Skin of body (tissue), 3 donors: ENCODE measurements at places on chromosomes 5 and 9.

DNA sequence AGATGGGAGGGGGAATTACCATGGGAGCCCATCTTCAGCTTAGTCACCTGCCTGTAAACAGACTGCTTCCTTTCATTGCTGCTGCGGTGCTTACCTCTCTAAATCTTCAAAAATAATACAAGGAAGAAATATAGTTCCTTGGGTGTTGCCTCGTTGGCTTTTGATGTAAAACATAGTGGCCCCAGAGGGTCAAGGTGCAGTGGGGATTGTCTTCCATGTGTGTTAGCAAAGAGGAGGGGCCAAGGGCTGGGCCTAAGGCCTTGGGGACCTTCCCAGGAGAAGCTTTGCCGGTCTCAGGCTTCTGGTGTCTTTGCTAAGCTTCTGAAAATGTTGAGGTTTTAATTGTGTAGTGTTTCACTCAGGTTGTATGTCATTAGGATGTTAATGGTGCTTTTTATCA, 90.0 kb downstream of the PDE8B start:
- no peak for DNase-seq

GRCh38 chr9:13023498-13023897, 248.7 kb downstream of the LURAP1L start:
- DNase-seq, result no peak

DNA sequence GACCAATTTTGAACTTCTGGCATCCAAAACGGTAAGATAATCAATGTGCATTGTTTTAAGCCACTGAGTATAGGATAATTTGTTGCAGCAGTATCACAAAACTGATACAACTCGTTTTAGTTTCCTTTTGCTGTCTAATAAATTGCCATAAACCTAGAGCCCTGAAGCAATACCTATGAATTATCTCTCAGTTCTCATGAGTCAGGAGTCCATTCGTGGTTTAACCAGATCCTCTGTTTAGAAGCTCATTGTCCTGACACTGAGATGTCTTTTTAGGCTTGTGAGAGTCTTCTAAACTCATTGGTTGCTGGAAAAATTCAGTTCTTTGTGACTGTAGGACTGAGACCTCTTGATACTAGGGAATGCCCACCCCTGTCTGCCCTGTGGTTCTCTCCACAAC, 262.9 kb downstream of the SEMA5A start:
- DNase-seq, result no peak

DNA sequence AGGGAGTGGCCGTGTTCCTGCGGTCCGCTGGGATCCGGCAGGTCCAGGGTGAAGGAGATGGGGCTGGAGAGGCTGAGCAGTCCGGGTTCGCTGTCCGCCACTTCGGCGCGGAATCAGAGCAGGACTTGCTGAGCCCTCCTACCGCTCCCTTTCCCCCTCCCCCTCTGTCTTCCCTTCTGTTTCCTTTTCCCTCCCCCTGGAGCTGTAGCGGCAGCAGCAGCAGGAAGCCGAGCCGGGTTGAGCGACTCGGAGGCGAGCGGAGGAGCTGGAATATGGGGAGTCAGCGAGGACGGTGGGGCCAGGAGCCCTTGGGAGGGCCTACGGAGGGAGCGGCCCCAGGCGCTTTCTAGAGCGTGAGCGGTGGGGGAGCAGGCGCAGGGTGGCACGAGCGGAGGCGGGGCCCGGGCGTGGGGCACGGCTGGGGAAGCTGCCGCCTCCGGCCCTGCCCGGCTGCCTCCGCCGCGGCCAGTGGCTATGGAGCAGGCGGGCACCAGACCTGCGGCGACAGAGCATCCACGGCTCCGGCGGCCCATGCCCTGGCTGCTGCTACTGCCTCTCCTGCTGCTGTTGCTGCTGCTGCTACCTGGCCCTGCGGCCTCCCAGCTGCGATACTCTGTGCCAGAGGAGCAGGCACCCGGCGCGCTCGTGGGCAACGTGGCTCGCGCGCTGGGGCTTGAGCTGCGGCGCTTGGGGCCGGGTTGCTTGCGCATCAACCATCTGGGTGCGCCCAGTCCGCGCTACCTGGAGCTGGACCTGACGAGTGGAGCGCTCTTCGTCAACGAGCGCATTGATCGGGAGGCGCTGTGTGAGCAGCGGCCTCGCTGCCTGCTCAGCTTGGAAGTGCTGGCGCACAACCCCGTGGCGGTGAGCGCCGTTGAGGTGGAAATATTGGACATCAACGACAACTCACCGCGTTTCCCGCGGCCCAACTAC, at the start of gene PCDHAC2:
TSS of gene PCDHAC2 (plus strand) at position 184 of the 933 bp plus-strand sequence. CDS start at position 475, 291 bp downstream.
- peak; percentile 45 for DNase-seq

DNA sequence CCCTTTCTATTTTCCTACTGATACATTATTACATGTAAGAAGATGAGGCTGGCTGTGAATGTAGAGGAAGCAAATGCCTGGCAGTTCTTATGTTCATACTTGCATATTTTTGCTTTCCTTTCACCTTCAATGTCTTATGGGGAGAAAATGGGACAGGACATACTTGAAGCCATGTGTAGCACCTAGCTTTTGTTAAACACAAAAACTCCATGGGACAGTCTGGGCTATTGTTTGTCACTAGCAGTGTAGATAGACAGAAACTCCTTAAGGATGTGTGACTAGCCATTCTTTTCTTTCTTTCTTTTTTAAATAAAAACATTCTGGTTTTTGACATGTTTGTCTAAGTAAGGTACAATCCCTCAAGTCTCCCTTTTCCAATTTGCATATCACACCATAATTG, 122.7 kb downstream of the ARL15 start:
- DNase-seq, result no peak

DNA sequence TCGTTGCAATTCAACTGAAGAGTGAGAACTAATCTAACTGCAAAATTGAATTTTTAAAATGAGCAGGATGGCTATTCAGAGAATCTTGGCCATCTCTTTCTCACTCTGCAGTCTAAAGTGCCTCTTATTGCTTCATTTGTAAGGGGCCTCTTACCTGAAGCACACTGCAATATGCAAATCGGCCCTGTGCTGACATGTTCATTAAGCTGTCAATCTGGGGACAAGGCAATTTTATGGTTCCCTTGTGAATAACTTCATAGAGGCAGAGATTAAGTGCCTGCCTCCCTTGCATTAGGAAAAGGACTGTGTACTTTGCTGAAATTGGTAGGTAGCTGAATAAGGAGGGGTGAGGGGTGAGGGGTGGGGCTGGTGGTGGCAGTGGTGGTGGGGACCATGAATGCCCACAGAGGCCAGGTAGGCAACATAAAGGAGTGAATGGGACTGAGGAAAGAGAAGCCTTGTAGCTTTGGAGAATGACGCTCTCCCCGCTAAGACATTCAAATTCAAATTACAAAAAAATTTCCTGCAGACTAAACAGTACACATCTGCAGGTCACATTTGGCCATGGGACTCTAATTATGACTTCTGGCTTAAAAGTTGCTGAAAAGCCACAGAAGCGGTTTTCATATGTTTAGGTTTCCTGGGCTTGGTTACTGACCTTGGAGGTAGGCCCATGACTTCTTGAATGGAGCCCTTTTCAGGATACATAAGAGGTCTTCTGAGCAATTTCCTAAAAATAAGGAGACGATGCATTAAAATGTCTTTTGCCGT, 25.0 kb downstream of the TNFSF8 start:
- no peak for DNase-seq

GRCh38 chr5:72013766-72014624, 93.3 kb upstream of the MAP1B start:
- peak; percentile 72 for DNase-seq

GRCh38 chr5:119453040-119453373, 710 bp downstream of the HSD17B4 start:
- DNase-seq, result peak; percentile 44

- no peak for DNase-seq
Observed at GRCh38 chr9:123063177-123063598, 29.7 kb downstream of the GPR21 start.

- no peak for DNase-seq
Observed at GRCh38 chr5:117682416-117682815, 1107.8 kb upstream of the SEMA6A start.

GRCh38 chr9:8365029-8365428, 565.5 kb upstream of the DMAC1 start:
- DNase-seq, result no peak

DNA sequence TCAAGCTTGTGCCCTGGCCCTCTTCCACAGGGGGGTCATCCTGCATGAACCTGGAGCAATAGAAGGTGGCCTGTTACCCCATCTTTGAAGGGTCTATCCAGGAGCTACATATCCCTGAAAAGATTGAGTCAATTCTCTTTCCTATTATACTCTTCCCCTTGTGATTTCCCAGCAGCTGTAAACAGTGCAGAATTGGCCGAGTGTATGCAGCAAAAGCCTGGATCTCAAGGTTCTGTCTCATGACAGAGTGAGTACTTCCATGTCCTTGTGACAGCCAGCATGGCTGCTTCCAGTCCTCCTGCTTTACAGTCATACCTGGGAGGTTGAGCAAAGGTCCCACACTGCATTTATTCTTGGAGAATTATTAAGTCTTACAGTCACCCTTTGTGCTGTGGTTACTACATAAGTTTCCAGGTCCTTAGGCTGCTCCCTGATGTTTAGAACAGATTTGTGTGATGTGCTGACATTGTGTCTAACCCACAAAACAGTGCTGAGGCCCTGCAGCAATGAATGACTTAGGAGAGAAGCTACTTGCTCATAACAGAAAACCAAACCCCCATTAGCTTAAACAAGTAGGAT, 67.5 kb downstream of the NREP start:
- DNase-seq, result no peak

DNA sequence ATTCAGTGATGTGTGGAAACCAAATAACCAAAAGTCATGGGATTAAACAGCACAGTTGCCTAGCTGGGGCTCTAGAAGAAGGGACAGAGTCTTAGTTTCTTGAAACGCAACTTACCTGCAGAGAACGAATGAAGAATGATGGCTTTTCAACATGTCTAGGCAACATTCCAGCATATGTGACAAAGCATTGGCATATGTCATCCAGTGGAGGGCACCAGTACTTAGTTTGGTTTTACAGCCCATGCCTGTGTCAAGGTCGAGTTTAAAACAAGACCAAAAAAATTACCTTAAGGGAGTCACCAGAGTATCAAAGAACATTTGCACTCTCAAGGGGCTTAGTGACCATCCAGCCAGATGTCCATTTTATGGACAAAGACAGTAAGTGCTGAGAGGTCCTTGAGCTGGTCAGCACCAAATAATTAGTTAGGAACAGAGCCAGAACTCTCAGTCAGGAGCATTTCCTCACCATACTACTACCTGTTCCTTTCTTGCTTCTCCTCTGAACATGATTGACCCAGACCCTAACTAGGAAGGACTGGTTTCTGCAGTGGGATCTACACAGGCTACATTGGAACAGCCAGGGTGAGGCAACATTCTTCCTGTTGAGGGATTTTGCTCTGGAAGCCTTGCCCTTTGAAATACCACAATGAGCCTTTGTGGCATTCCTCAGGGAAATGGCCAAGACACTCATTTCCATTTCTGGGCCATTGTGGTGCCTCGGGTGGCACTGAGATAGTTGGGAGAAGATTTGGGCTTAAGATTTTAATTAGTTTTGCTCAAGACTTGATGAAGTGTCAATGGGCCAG, 75.4 kb upstream of the ANKH start:
- no peak for DNase-seq

GRCh38 chr5:127386557-127386956, 96.0 kb downstream of the MEGF10 start:
- no peak for DNase-seq

DNA sequence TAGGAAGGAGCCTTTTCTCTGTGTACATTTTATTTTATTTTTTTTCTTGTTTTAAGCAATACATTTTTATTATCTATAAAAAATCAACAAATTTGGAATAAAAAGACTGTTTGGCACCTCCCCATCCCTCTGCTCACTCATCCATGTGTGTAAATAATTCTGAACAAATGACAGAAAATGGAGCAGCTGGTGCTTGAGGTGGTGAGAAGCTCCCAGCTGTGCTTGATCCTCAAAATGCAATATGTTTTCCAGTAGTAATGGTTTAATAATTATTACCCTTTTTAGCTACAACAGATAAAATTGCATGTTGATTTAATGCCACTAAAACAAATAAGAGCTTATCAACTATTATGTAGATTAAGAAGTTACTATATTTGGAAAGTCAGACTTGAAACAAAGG, 132.5 kb downstream of the CDH18 start:
- no peak for DNase-seq

GRCh38 chr5:119131530-119132304, 60.8 kb downstream of the DMXL1 start:
- no peak for DNase-seq

GRCh38 chr9:110033869-110034268, 174.1 kb downstream of the C9orf152 start:
- DNase-seq, result no peak

DNA sequence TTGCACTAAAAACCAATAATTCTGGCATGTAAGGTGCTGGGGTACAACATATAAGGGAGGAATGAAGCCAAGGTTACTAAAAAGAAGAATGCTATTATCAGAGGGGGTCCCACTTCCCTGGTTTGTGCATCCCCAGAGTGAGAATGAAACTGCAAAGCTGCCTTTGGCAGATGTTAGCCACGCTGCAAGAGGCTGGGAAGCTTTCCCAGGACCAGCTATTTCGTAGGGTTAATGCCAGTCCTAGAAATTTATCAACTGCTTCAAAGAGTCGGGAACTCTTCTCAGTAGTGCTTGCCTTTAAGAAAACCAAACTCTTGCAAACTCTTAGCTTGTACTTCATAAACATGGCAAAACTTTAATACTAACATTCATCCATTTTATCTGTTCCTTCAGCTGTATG, 87.5 kb upstream of the NR5A1 start:
- DNase-seq, result no peak

GRCh38 chr9:115369322-115369957, 251.5 kb upstream of the TNC start:
- peak; percentile 67 for DNase-seq

DNA sequence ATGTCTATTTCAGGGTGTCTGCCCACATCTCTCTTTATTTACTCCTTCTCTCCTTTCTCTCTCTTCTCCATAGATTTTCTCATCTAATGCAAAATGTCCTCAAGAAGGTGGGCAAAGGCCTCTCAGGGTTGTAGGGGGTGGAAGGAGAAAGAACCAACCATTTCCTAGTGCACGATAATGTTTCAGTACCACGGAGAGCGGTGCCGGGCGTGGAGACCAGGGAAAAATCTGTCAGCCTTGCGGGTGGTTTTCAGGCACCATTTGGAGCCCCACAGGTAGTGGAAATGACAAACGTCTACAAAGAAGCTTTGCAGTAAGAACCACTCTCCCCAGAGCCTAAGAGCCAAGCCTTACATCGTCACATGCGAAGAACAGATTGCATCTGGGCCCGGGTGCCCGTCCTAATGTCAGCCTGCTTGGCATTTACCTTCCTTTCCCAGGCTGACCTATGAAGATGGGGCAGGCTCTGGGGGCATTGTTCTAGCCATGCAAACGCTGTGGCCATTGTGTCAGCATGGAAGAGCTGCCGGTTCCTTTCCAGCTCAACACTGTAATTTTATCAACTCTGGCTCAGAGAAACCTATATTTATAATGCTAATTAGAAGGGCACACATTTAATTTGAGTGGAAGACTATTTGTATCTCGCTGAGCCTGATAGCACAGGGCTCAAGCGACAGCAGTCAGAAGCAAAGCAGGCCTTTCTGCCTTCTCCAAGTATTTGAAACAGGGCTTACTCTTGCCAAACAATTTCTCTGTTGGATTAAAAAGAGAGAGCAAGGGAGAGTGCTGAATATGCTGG, 430.1 kb upstream of the WWC1 start:
- no peak for DNase-seq

DNA sequence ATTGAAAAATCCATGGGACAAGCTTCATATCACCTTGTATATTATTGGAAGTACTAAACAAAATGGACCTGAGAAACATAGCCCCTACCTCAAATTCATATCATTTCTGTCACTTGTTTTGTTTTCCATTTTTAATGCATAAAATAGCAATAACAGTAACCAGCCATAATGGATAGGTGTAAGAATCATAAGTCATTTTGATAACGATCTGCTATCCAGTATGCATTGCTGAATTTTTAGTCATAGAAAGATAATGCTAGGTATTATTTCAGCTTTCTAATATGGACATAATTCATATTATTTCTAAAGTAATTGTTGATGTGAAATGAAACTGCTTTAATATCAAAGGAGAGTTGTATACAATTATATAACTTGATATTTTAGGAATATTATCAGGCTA, 1.1 kb upstream of the LRRC70 start:
- no peak for DNase-seq
